Activated naive CD8-positive, alpha-beta T cell treated with anti-CD3 and anti-CD28 coated beads, Interleukin-2, amount 10 ng/mL, durations not matched to agents 7 days and 5 days (primary cell): ENCODE measurements at places on chromosomes 2 and 18. TPM values are rescaled to one million over a fixed set of nuclear protein-coding genes. Genes with fewer than 3 reads are reported as not detected.

GRCh38 chr2:177604271-177605065 lies 211.9 kb downstream of the AGPS start:
- DNase-seq, result no peak

DNA sequence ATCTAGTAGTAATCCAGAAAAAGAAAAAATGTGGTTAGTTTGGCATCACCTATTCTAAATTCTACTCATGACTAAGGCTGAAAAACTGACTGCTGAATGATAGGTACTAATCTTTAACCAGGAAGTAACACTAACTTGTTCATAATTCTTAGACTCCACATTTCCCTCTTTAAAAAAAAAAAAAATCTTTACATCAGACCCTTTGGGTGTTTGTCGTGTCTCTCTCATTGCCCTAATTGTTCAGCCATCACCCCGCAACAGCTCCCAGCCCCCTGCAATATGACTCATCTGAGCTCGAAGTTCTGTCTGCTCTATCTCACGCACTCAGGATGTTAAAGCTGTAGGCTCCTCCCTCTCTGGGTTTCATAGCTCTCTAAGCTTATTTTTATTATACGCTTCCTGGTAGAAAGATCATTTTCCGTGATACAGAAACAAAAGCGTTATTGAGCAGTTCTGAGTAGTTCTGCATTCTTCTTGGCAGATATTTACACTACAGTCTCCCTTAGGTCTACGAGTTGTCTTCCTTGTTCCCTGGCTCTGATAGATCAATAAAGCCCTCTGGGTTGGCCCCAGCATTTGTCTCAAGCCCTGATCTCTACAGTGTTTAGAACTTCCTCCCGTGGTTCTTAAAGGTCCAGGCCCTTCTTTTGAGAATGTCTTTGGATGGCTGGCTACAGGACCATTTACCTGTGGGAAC lies 95.6 kb downstream of the TNFRSF11A start:
- DNase-seq, result peak; percentile 51

- DNase-seq, result no peak
Observed at GRCh38 chr2:186883666-186884065, 34.7 kb upstream of the ZSWIM2 start.

GRCh38 chr18:76973520-76974266 lies 151.3 kb downstream of the ZNF236 start:
- no peak for DNase-seq

- DNase-seq, result no peak
Observed at GRCh38 chr2:207926133-207926988, 99.0 kb downstream of the PLEKHM3 start.

- DNase-seq, result no peak
Observed at GRCh38 chr2:173037245-173038120, 38.2 kb upstream of the MAP3K20 start.

SLC23A3 gene
- 4.7 TPM for total RNA-seq
